ENCODE measurements at places on chromosomes 6 and 20. TPM values are rescaled to one million over a fixed set of nuclear protein-coding genes. Genes with fewer than 3 reads are reported as not detected.

DNA sequence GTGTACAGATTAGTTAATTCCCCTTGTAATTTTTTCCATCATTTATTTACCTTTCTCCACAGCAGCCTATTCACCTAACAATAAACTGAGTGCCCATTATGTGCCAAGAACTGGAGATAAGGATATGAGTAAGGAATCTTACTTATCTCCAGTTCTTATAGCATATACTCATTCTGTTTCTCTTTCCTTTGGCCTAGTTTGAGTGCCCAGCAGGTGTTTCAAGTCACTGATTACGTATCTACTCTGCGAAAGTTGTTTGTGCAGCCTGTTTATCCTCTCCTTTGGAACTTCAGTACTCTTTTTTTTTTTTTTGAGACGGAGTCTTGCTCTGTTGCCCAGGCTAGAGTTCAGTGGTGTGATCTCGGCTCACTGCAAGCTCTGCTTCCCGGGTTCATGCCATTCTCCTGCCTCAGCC is 17.3 kb upstream of the POU5F1 start:
- H3K27me3 ChIP-seq: no peaks in the 10 kb centered on the region
- peaks cover 12% of the 10 kb centered on the region for H3K4me1 ChIP-seq
- no peaks in the 10 kb centered on the region for H3K36me3 ChIP-seq
- H3K4me3 ChIP-seq: no peak overlapping the region

DNA sequence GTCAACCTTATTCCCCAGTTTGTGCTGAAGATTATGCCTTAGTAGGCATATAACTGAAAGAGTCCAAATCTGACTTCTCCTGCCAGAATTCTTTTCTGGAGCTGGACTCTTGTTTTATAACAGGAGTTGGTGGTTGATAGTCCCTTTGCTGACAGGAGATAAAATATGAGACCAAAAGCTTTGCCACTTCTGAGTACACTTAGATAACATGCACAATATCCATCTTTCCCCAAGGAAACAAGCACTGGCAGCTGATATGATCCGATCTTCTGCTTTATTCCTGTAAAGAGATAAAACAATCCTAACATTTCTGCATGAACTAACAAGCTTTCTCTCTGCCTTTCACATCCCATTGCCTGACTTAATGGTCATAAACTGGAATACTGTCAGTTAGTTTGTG is 1265.4 kb upstream of the ADGRB3 start:
- no peaks in the 10 kb centered on the region for H3K4me1 ChIP-seq
- no peaks in the 10 kb centered on the region for H3K27me3 ChIP-seq
- H3K4me3 ChIP-seq: no peak overlapping the region
- no peak overlapping the region for H3K27ac ChIP-seq
- no peak for DNase-seq

DNA sequence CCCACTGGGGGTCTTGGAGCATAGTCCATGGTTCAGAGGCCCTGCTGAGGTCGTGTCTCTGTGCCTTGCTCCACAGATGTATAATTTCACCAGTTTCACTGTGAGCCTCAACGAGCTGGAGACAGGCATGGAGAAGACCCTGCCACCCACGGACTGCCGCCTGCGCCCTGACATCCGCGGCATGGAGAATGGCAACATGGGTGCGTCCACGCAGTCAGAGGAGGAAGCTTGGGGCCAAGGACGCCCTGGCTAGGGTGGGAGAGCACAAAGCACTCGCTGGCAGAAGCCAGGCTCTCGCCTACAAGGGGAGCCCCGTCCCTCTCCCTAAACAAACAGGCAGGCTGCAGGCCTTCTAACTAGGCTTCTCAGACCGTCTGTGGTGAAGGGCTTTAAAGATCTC is 13.7 kb upstream of the ADRM1 start:
- H3K36me3 ChIP-seq: peaks cover 2% of the 10 kb centered on the region
- no peak for DNase-seq
- no peak overlapping the region for H3K4me3 ChIP-seq

- H3K36me3 ChIP-seq: no peaks in the 10 kb centered on the region
- H3K27ac ChIP-seq: no peak overlapping the region
- H3K4me1 ChIP-seq: no peaks in the 10 kb centered on the region
- H3K27me3 ChIP-seq: no peaks in the 10 kb centered on the region
These were observed 130.6 kb upstream of the FERMT1 start for GRCh38 chr20:6253396-6253795.

- H3K4me3 ChIP-seq: no peak overlapping the region
- peak overlapping the region; percentile 34 for H3K27ac ChIP-seq
- peaks cover 11% of the 10 kb centered on the region for H3K27me3 ChIP-seq
- H3K36me3 ChIP-seq: no peaks in the 10 kb centered on the region
- H3K4me1 ChIP-seq: peaks cover 61% of the 10 kb centered on the region
These were observed 11.1 kb downstream of the ADTRP start for GRCh38 chr6:11767458-11767857.

DNA sequence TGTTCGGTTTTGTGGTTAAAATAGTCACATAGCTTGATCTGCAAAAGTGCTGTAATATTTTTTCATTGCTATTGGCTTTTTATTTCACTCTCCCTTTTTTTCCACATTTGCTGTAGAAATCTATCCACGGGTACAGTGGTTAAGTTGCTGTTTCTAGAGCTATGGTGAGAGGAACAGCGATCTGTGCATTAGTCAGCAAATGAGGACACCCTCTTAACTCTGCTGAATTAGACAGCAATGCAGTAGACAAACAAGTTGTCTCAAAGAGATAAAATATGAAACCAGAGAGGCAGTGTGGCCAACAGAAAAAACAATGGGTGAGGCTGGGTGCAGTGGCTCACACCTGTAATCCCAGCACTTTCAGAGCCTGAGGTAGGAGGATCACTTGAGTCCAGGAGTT is 17.6 kb upstream of the SYNJ2 start:
- H3K4me1 ChIP-seq: peaks cover 41% of the 10 kb centered on the region
- peak overlapping the region; percentile 59 for H3K27ac ChIP-seq
- no peaks in the 10 kb centered on the region for H3K27me3 ChIP-seq
- H3K4me3 ChIP-seq: peak overlapping the region; percentile 58
- peaks cover 13% of the 10 kb centered on the region for H3K36me3 ChIP-seq

DNA sequence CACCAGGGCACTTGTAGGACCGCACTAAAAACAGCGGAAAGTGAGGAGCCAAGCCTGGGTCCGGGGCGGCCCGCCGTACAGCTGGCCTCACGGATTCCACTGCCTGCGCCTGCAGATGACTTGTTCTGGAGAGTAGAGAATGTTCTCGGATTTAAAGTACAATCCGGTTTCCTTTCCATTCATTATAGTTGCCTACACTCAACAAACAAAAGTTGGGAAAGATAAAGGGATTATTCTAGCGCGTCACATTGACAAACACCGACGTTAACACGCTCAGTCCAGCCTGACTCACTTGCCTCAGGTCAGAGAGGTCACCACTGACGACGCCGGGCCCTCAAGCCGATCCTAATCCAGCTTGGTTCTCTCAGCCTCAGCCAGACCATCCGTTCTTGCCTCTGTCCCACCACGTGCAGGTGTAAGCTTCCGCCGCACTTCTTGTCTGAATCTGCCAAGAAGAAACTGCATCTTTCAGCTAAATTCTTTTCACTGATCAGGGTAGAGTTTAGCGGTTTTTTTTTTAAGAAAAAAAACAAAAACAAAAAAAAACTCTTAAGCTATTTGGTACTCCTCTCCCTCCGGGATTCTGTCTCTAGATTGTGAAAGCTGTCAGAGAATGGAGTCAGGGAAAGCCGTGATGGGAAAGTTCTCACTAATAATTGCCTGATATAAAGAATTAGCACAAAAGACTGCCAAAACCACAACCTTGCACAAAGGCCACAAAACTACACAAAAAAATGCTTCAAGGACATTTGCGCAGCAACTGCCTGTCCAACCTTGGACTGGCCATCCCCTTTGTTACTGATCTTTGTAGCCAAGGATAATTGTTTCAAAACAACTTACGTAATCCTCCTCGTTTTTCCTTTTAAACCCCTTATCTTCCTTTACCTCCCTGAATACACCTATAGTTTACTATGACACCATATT is 1.1 kb upstream of the PHF10 start:
- DNase-seq: peak; percentile 24
- H3K4me1 ChIP-seq: peaks cover 33% of the 10 kb centered on the region
- H3K27ac ChIP-seq: peak overlapping the region; percentile 74

GRCh38 chr6:124057461-124057860 is 253.8 kb downstream of the NKAIN2 start:
- DNase-seq: no peak
- no peak overlapping the region for H3K4me3 ChIP-seq
- H3K36me3 ChIP-seq: no peaks in the 10 kb centered on the region
- peaks cover 6% of the 10 kb centered on the region for H3K4me1 ChIP-seq
- no peak overlapping the region for H3K27ac ChIP-seq

DNA sequence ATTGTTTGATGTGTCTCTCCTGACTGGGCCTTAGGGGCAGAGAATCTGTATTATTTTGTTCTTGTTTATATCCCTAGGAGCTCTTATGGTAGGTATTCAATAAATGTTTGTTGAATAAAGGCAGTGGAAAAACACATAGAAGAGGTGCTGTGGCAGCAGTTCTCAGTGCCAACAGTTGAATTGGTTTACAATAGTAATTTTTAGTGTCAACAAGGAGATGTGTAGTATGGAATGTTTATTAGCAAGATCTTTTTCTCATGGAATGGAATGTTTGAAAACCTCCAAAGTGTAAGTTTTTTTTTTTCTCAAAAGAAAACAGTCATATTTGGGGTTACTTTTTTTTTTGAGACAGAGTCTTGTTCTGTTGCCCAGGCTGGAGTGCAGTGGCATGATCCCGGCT is 28.0 kb downstream of the ASXL1 start:
- H3K4me3 ChIP-seq: no peak overlapping the region

- no peaks in the 10 kb centered on the region for H3K27me3 ChIP-seq
- H3K4me3 ChIP-seq: no peak overlapping the region
- no peak for DNase-seq
- no peaks in the 10 kb centered on the region for H3K36me3 ChIP-seq
- H3K27ac ChIP-seq: no peak overlapping the region
- H3K4me1 ChIP-seq: peaks cover 6% of the 10 kb centered on the region
These were observed 15.7 kb downstream of the PXMP4 start for GRCh38 chr20:33704197-33704924.

DNA sequence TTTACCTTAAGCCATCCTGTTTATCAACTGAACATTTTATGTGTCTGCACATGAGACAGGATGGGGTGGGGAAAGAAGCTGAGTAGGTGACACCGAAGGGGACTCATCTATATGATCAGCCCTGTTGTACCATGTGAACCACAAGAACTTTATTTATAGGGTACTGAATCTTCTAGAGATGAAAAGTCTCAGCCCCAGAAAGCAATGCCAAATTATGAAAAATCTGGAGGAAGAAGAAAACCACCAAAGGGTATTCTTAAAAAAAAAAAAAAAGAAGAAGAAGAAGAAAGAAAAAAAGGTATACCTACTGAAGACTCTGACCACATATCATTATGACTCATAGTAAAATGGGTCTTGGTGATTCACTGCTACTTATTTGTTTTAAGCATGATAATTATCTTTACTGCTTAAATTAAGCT is 39.8 kb upstream of the HBS1L start:
- peaks cover 68% of the 10 kb centered on the region for H3K4me1 ChIP-seq
- H3K27me3 ChIP-seq: no peaks in the 10 kb centered on the region
- H3K27ac ChIP-seq: peak overlapping the region; percentile 99
- H3K36me3 ChIP-seq: peaks cover 7% of the 10 kb centered on the region

CCR6 gene
- total RNA-seq: 1.2 TPM

THBS2 gene
- not detected for total RNA-seq

DST gene
- total RNA-seq: 11.9 TPM

TENT5A gene
- 1.7 TPM for total RNA-seq

RING1 gene
- 30.1 TPM for total RNA-seq

ZSCAN31 gene
- total RNA-seq: 2.1 TPM

Measured in activated T-cell treated with anti-CD3 and anti-CD28 coated beads, Interleukin-2, amount 50 U/mL, for 72 hours (primary cell).